Adrenal gland (tissue), 19 donors: ENCODE measurements at places on chromosomes 7 and 10. TPM values are rescaled to one million over a fixed set of nuclear protein-coding genes. Genes with fewer than 3 reads are reported as not detected.

DNA sequence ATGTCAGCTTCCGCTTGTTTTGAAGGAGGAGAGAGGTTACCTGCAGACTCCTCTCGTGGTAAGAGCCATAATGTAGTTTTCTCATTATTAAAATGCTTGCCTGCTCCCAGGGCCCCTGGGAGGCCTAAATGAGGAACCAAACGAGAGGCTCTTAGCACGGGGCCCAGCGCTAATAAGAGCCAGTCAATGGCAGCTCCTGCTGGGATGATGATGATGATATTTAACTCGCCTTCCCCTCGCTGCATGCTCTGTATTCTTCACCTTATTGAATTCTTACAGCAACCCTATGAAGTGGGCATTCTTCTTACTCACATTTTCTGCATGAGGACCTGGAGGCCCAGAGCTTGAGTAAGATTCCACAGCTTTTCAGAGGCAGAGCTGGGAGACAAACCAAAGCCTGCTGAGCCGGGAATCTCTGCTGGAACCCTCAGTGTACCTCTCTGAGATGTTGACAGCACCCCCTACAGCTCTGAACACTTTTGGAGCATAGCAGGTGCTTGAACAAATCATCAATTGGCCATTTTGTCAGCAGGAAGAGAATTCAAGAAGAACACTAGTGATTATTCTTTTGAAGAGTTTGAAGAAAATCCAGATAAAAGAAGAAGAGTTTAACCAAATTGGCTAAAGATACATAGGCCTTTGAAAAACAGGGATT lies 93.1 kb upstream of the HABP2 start:
- DNase-seq, result no peak

DNA sequence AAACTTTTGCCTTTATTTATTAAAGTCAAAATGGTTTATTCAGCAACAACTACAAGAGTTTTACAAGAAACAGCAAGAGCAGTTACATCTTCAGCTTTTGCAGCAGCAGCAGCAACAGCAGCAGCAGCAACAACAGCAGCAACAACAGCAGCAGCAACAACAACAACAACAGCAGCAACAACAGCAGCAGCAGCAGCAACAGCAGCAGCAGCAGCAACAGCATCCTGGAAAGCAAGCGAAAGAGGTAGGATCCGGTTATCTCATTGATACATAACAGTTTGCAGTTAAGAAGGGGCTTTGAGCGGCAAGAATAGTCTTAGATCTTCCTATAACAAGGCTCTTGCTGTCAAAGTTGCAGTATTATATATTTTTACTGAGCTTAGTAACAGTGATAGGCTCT lies 215.1 kb downstream of the FOXP2 start:
- no peak for DNase-seq

- DNase-seq, result no peak
Measured at GRCh38 chr7:106354822-106355221, 70.0 kb upstream of the NAMPT start.

PNLIPRP3 gene
- not detected for total RNA-seq

CALHM3 gene
- not detected for total RNA-seq

DNA sequence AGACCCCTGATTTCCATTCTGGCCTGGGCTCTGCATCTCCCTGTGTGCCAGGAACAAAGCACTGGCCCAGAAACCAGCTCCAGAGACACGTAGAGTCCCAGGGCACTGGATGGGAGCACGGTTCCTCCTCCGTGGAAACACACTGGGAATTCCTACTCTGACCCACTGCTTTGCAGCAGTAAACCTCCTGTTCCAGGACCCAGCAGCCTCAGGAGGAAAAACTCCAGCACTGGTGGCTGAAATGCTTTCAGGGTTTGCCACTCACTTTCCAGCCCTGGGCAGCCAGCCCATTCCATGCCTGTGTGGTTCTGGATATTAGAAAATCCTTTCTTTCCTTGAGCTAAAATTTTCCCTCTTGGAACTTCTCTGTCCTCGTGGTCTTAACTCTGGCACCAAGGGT lies 58.0 kb downstream of the FAM171A1 start:
- DNase-seq, result no peak

- no peak for DNase-seq
Measured at GRCh38 chr10:35056686-35057085, 33.5 kb downstream of the CUL2 start.

DNA sequence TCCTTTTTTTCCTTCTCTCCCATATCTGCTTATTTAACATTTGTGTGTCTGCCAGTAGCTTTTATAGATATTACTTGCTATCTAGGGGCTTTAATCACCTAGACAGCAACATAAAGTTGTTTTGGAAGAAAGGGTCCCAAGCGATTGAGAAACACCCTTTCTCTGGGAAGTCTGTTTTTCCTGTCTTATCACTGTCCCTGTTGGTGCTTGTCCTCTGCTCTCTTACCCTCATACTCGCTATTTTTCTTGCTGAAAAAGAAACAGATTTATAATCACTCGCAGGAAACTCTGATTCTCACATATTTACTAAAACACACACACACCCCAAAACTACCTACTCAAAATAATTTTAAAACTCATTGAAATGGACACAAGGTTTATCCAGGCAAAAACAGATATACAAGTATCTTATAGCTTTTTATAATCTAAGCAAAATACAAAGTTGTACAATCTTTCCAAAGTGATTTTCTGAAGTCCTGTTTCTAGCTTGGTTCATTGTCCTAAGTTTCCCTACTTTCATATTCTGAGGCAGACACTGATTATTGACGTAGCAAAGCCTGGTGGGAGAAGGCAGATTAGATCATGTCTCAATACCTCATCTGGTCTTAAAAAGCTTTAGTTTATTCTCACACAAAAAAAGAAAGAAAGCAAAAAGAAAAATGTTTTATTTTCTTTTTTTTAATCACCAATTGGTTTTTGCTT lies 157.3 kb downstream of the CACNA2D1 start:
- no peak for DNase-seq
